Suppressor macrophage (primary cell): ENCODE measurements at places on chromosomes 3 and 15.

- DNase-seq: no peak
Observed at GRCh38 chr3:140249188-140249587, 314.2 kb downstream of the CLSTN2 start.

DNA sequence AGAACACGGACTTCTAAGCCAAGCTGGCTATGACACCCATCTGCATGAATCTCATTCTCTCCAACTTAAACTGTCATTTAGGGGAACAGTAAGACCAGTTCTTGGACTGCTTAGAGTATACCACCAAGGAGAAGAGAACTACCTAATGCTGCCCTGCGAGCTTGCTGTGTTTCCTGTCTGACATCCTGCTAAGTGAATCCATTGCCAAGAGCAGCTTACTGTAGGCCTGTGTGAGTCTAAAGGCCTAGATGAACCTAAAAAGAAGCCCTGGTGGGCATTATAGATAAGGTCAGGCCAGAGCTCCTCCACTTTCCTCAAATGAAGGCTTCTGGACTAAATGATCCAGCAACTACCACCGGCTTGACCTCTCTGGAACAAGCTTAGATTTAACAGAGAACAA is 15.0 kb downstream of the LZTFL1 start:
- DNase-seq: no peak

DNA sequence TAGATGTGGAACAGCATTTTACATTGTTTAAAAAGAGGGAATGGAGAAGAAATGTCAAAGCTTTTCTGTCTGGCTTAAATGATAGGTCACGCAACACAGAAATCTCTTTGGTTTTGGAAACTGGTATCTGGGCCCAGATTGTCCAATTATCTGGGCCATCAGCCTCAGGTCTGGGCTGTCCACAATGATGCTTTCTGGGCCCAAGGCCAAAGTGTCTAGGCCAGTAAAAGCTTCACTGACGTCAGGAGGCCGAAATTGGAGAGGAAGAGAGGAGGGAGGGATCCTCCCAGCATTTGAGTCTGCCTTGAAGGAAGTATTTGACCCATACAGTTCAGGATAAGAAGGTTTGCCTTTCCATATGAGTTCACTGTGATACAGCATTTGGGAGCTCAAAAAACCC is 60.7 kb upstream of the ALDH1A3 start:
- DNase-seq: no peak

GRCh38 chr15:29449136-29449535 is 179.5 kb upstream of the NSMCE3 start:
- DNase-seq: no peak

DNA sequence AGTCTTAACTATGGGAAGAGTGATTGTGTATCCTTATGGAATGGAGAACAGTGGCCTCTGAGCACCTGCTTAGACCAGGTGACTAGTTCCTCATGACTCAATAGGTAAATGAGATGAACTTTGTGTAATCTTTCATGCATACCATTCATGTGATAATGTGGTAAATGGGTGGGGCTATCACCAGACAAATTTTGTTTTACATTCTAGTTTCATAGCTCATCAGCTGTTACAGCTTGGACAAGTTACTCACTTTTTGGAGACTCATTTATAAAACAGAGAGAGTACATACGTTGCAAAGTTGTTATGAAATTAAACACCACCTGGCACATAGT is 103.7 kb upstream of the TGFBR2 start:
- DNase-seq: no peak

DNA sequence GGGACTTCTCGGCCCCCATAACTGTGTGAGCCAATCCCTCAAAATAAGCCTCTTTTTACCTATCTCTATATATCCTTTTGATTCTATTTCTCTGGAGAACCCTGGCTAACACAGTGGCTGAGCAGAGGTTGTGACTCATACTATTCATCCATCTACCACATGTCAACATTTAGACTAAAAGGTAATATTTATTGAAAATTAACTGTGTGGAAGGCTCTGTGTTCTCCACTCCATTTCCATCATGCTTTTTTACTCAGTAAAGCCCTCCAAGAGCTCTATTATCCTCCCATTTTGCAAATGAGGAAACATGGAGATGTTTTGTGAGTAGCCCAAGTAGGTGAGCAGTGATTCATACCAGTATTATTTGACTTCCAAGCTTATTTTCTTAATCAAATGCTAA is 217.9 kb upstream of the DCBLD2 start:
- no peak for DNase-seq

GRCh38 chr15:72783004-72783639 is 436 bp downstream of the ADPGK start:
- peak; percentile 97 for DNase-seq

GRCh38 chr3:108175352-108175751 is 46.9 kb downstream of the IFT57 start:
- no peak for DNase-seq
